Fibroblast of the conjunctiva (primary cell): ENCODE measurements at places on chromosomes 6 and 20.

DNA sequence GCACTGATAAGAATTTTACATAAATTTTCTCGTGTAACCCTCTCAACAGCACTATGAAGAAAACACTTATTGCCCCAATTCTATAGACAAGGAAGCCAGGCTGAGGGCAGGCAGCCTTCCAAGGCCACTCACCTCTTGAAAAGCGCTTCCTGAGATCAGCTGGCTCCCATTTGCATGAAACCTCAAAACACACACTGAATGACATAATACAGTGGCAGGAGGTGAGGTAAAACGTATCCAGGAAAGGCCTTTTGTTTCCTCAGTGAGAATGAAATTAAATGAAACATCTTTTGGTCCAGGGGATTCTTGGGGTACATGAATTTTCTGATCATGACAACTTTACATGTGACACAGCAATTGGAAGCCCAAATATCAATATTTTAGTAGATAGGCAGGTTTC lies 112.5 kb downstream of the WDR27 start:
- no peak for DNase-seq

DNA sequence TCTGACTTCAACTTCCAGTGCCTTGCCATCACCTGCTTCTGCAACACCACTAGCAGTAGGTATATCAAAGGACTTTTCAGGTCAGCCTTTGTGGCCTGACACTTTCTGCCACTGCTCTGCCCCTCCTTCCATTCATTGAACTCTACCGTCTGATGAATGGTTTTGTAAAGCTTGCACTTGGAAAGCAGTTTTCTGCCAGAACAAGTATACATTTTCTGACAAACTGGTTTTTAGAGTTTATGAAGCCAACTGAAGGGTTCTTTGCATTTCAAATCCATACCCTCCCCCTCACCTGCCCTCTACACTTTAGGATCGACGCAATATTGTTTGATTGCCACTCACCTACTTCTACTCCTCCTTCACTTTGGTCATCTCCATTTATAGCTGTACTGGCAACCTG lies 603.1 kb downstream of the HACE1 start:
- no peak for DNase-seq

DNA sequence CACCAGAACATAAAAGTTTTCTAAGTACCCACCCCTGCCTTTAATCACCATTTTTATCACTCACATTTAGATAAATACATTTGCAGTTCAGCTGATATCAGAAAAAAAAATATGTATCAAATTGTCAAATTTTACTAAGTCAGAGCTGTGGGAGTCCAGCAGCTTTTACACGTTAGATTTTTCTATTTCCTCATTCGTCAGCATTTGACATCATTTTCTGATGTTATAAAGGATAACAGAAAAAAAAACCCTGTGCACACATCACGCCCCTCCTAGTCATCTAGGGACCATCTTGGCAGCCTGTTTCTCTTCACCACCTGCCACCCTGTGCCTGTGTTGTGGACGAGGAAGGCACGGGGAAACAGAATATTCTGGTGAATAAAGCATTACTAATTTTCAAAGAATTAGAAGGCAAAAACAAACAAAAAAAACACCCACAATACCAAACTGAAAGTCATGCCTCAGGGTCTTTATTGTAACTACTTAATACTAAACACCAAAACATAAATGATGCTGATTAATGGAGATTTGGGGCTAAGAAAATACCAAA lies 12.4 kb downstream of the B4GALT5 start:
- DNase-seq: no peak

DNA sequence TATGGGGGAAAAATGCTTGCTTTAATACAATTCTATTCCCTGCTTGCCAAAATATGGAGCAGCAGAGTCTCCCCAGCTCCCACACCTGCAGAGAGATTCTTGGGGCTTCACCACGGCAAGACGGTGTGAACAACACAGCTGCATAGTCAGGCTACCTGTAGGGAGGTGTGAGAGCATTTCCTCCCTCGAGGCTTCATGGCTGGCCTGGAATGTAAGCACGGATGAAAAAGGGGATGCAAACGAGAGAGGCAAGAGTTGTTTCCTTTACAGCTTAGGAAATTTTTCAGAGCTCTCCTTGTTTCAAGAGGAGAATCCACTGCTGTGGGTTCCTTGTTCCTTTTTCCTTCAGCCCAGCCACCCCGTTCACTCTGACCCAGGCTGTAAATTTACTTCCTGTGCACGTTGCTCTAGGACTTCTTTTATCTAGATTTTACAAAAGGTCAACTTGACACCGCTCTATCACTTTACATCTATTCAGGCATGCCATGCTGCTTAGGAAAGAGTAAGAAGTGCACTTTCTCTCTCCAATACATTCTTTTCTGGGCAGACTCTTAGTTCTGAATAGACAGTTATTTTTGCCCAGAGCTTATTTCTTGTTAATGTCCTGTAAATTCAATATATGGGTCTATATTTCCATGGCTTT lies 197.1 kb downstream of the KHDC1L start:
- DNase-seq: no peak

- DNase-seq: no peak
Observed at GRCh38 chr6:33198159-33198852, 2.2 kb downstream of the RXRB start.

- no peak for DNase-seq
Observed at GRCh38 chr6:90286884-90287488, 9.7 kb downstream of the BACH2 start.

DNA sequence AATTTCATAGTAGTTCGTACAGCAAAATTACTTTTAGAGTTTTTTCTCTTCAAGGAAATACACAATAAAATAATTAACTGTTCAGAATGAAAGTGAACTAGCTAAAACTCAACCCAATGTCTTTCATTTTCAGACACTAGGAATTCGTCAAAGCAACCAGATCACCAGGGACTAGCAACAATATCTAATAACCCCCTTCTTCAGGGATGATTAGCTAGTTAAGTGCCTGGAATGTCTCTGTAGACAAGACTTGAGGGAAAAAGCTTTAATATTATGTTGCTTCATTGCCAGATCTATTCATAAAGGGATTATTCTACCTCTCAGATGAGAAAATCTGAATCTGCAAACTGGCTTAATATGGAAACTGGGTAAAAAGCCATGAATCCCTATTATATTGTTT lies 41.8 kb upstream of the OR14J1 start:
- DNase-seq: no peak

- DNase-seq: no peak
Observed at GRCh38 chr6:57297505-57297904, 19.9 kb upstream of the PRIM2 start.

DNA sequence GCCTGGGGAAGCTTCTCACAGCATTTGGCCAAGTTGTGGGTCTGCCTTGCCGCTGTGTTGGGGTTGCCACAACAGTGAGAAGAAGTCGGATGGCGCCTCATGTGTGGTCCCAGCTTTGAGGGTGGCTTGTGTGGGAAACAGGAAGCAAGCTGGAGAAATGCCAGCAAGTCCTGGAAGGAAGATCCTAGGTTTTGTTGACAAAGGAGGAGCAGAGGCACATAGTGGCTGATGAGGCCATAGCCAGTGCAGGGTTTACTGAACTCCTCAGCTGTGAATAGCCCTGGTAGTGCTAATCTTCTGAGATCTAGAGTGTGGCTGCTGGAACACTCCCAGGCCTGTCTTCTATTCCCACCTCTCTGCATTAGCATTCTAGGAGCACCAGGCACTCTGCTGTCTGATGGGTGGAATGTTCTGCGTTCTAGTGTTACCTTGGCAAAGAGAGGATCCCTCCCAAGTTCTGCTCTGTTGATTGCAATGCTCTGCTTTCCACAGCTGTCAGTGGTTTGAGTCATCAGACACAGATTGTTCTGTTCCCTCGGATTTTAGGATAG lies 25.2 kb downstream of the SNPH start:
- no peak for DNase-seq

GRCh38 chr6:147895272-147895671 lies 386.8 kb downstream of the SAMD5 start:
- no peak for DNase-seq

DNA sequence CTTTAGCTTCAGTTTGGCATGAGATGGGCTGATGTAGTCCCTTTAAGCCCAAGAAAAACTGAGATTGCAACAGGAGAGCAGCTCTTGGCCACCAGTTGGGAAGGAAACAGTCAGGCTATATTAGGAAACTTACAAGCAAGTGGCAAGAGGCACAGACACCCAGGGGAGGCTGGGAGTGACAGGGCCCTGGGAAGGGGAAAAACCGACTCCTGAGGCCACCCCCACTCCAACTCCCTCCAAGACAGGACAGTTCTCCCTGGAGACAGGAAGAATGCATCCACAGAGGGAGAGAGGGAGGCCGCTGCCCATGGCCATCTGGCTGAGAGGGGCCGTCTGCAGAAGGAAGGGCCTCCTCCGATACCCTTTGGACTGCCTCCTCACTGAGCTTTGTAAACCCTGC lies 20.5 kb downstream of the JPH2 start:
- DNase-seq: no peak
